ENCODE measurements at places on chromosomes 12 and 14. TPM values are rescaled to one million over a fixed set of nuclear protein-coding genes. Genes with fewer than 3 reads are reported as not detected.
A peak's percentile ranks its signal among the peaks of the same experiment; 100 is the strongest.

The ZDHHC22 gene
- not detected for total RNA-seq

The MPHOSPH9 gene
- 61.3 TPM for total RNA-seq

The PROX2 gene
- under 0.01 TPM for total RNA-seq

The TAMALIN gene
- total RNA-seq, result 2.2 TPM

The AQP5 gene
- not detected for total RNA-seq

The P2RX2 gene
- not detected for total RNA-seq

The SRRM4 gene
- total RNA-seq, result not detected

The TAS2R19 gene
- 7.8 TPM for total RNA-seq

The GPR65 gene
- 0.32 TPM for total RNA-seq

The PRICKLE1 gene
- 13.9 TPM for total RNA-seq

The ADAM21 gene
- total RNA-seq, result 0.43 TPM

The RIMBP2 gene
- total RNA-seq, result not detected

The CEP83 gene
- 14.2 TPM for total RNA-seq

The KCNH3 gene
- under 0.01 TPM for total RNA-seq

The GPR84 gene
- not detected for total RNA-seq

The SOAT2 gene
- not detected for total RNA-seq

The EFCAB11 gene
- total RNA-seq, result 5.2 TPM

GRCh38 chr14:99564926-99565259, 39.1 kb downstream of the CCDC85C start:
- no peak for DNase-seq

DNA sequence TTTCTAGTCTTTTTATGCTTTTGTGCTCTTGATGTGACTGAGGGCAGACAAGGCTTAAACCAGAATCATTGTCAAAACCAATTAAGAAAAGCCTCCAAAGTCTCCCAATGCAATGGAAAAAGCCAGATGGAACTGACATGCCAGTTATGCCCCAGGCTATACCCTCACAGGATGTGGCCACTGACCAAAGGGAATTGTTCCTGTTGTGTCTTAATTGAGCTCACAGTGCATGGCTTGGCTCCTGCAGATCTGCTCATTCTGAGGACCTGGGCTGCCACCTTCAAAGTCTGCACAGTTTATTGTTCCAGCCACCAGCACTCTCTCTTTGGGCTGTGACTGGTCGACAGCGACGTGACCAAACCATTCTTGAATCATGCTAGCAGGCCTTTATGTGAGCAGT, 17.1 kb upstream of the BICD1 start:
- no peak for DNase-seq

- DNase-seq, result peak; percentile 88
Observed at GRCh38 chr12:3073438-3074250, 3.5 kb upstream of the TSPAN9 start.

GRCh38 chr12:12451098-12451497, 94.2 kb downstream of the BORCS5 start:
- no peak for DNase-seq

DNA sequence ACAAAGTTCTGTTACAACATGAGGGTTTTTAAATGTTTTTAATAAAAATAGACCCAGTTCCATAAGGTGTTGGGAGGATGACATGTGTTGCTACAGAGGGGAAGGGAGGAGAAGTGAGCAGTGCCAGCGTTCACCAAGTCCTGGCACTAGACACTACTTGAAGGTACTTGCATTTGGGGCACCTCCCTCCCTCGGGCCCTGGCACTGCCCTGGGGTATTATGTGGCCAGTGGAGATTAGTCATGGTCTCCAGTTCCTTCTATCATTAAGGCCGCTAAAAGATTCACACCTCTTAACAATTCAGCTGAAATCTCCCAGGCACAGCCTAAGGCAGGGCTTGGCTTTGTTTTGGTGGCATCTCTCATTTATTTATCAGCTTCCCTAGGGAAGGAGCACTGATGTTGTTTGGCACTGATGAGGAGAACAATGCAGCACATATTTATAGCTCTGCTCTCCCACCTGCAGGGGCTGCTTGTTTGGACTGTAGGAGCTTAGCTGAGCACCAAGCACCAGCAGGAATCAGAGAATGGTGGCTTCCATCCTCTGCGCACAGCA, 155.5 kb upstream of the NTF3 start:
- DNase-seq, result no peak

GRCh38 chr12:18135086-18135485, 45.1 kb upstream of the RERGL start:
- no peak for DNase-seq

DNA sequence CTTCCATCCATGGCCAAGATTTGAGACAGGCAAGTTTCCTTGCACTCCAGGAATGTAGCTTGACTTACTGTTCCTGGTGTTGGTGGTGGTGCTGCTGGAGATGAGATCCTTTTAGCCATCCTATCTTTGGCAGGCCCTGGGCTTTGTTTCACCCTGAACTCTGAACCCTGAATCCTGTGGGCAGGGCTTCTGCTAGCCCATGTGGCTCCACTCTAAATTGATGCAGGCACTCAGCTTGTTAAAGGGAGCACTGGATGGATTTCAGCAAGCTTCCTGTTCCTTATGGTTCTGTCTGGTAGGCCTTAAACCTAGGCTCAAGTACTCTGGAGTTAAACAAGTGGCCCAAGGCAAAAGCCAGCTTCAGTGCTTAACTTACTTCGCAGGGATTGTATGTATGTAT, 138.2 kb downstream of the RGS6 start:
- DNase-seq, result no peak

GRCh38 chr12:68581926-68582325, 28.8 kb upstream of the RAP1B start:
- DNase-seq, result no peak

DNA sequence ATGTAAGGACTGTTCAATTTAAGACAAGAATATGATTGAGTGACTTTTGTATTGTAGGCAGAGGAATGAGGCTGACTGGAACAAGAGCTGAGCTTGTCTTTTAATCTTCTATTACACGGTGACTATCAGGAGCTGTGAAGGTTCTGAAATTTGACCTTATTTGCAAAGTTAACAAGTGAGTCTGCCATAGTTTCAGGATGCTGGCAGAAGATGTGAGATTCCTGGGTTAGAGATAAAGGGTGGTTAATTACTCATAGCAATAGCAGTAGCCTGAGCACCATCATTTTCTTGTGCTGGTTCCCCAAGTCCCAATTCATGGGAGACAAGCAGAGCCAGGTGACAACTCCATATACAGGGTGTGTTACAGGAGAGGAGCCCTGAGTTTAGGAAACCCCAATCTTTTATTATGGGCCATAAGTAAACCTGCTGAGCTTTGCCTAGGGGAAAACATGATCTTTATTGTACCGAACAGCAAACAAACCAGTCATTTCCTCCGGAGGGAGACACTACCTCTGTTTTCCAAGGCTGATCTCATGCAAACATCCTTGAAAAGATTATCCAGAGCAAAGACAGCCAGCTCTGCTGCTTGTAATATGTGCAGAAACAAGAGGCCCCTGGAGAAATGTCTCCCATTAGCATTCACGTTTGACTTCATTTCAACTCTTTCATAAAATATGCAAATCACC, 51.7 kb upstream of the DDX11 start:
- DNase-seq, result no peak

DNA sequence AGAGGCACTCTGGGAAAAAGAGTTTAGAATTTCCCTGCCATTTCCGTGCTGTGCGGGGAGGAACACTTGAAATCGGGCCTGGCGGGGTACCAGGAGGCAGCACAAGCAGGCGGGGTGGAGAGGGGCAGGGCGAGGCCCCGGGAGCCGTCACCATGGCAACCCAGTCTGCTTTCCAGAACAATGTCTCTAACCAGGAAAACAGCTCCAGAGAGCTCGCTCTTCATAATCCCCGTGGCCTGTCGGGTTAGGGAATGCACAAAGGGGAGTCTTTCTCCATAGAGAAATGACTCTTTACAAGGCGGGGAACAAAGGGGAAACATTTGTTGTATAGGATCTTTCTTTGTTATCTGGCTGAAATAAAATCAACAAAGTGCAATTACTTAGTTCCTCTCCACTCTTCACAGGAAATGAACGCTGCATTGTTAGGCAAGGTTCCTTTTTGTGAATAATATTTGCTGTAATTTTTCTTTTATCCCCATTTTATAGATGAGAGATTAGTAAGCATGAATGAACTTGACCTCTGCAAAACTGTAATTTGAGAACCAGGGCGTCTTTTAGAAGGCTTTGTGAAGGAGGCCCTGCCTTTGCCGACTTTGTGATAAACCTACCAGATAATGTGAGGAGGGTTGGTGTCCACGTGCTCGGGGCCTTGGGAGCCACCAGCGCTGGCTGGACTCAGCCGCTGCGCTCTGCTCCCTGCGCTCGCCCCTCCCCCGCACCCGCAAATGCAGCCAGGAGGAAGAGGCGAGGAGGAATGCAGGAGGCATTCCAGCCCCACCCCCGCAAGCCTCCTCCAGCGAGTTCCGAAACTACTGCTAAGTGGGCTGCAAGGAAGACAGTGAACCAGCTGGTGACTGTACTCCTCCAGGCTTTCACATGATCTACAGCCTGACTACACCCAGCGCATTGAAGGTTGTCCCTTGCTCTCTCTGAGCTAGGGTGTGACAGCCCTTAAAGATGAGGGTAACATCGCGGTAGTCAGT, 105.2 kb upstream of the ATF7IP start:
- peak; percentile 92 for DNase-seq

DNA sequence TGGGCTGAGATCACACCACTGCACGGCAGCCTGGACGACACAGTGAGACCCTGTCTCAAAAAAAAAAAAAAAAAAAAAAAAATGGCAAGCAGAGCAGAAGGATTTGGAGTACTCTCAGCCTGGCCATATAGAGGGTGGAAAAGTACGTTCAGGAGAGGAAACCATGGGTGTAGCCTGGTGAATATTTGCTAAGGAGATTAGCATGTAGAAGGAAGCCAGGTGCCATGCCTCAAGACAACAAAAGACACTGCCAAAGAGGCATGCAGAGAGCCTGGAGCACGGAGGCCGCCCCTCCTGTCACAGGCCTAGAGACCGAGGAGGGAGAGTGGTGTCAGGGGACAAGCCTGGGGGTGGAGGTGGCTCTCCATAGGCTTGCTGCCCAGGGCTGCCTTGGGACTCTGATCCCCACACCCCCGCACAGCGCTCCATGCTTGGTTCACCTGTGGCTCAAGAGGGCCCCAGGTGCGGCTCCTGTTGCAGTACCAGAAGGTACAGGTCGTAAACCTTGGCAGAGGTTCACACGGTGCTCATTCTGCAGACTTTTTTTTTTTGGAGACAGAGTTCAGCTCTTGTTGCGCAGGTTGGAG, 27.9 kb upstream of the DEGS2 start:
- no peak for DNase-seq

GRCh38 chr12:57261428-57261865, 10.5 kb upstream of the STAC3 start:
- DNase-seq, result no peak

DNA sequence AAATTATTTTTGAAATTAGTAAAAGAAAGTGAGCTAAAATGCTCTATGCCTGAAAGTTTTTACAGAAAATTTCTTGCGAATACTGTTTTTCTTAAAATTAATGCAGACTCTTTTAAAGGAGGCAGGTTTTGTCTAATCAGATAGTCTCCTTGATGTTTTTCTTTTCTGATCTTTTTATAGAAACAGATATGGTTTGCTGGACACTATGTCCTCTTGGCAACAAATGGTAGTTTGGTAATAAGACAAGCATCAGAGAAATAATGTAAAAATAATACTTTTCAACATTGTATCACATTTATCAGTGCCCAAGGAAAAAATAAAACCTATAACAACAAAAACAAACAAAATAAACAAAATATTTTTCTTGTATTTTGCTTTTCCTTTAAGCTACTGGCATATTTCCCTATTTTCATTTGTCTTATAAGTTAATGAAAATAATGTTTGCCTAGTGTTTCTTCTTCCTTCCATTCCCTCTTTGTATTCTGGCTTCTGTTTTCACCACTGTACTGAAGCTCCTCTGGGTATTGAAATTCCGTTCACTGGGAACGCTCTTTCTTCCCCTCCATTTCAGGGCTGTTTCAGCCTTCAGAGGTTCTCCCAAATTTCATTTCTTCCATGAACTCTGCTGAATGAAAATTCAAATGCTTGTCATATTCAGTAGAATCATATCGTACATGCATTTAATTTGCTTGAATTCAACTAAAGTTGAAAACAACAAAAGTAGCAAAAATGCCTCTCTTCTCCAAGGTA, 115.3 kb downstream of the TRMT5 start:
- DNase-seq, result no peak

DNA sequence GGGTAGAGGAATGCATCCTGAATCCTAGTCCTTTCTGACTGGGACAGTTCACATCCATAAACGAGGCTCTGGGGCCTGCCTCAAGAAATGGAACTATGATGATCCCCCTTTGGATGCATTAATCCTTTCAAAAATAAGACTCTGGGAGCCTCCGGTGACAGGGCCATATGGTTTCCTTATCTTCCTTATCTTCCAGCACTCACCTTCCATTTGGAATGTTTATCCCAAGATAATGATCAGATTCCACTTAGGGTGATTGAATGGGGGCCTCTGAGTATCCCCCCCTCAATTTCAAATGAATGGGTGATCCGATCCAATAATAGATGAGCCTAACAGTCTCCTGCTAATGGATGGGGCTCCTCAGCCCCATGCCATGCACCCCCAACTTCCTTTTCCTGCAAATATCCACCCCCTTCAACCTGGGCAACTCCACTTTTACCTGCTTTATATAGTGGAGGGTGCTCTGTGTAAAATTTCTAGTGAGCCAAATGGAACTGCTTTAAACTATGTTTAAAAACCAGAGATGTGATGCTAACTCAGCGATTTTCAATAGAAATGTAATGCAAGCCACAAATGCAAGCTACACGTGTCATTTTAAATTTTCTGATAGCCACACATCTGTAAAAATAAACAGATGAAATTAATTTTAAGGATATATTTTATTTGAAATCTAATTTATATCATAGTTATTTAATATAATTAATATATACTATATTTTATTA, 157.8 kb downstream of the ZFP36L1 start:
- DNase-seq, result no peak

GRCh38 chr14:96663491-96664067, 133.6 kb upstream of the VRK1 start:
- no peak for DNase-seq

DNA sequence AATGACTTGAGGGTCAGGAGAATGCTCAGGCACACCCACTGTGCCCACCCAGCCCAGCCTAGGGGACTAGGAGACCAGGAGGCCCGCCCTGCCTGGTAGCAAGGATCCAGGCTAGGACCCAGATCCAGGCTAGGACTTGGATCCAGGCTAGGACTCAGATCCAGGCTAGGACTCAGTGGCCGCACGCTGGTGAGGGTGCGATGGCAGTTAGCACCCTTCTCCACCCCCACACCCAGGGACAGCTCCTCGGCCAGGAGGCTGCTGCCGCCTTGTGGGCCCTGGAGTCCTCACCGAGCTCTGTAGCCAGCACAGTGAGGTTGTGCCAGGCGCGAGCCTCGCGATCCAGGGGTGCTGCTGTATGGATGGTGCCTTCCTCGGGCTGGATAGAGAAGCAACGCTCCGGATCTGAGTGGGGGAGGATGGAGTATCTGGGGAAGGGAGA, 5.1 kb downstream of the CDH24 start:
- DNase-seq, result no peak

GRCh38 chr12:105948331-105948730, 190.4 kb downstream of the NUAK1 start:
- no peak for DNase-seq

All from fibroblast of villous mesenchyme (primary cell).